Hindlimb muscle (tissue), 1 donor: ENCODE measurements at places on chromosomes 7 and 10.

GRCh38 chr10:16809074-16809718, 8.0 kb downstream of the RSU1 start:
- DNase-seq = no peak

DNA sequence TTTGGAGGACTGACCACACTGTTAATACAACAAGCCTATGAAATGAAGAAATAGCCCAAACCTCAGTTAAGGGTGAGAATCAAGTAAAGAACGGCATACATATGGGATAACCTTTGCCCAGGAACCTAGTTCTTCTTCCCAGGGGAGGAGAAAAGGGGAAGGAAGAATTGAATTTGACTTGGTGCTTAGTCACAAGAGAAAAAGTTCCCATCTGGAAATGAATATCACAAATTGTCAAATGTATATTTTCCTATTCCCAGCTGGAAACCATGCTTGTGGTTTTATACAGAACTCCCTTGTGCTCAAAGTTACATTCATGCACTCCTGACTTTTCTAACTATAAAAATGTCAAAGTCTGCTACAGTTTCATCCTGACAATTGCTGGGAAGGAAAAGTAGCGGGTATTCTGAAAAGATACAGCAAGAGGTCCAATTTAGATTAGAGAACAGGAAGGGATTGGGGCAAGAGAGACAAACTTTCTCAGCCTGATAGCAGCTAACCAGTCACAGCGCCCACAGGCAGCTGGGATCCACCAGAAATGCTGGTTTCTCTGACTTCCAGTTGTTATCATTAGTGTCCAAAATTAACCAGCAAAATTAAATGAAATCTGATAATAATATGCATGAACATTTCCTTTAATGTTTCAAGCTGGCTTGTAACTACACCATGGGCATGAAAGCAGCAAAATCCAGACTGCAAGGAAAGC, 18.6 kb upstream of the GSAP start:
- DNase-seq = no peak

- DNase-seq = no peak
Measured at GRCh38 chr10:114458955-114459354, 54.7 kb upstream of the AFAP1L2 start.

- DNase-seq = no peak
Measured at GRCh38 chr7:75658369-75658768, 80.4 kb downstream of the HIP1 start.

DNA sequence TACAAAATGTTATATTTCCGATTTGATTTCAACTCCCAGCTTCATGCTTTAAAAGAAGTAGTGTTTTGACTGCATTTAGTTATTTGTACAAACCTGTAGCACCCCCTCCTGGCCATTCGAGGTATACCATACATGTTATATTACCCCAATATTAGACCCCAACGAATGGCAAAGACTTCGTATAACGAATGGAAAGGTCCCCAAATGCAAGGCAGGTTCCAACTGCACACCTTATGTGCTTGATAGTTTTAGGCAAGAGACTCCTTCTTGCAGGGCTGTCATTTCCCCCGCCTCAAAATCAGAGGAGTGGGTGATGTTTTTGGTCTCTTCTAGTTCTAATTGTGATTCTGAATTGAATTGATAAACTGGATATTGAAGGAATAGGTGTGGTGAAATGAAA, 101.1 kb upstream of the TARP start:
- DNase-seq = no peak

- peak; percentile 41 for DNase-seq
Measured at GRCh38 chr10:24847112-24848070, 105.0 kb downstream of the PRTFDC1 start.

- no peak for DNase-seq
Measured at GRCh38 chr10:74770400-74770799, 56.0 kb upstream of the KAT6B start.
